ENCODE measurements at places on chromosomes 2 and 18.

GRCh38 chr2:208006337-208006736 lies 19.0 kb downstream of the PLEKHM3 start:
- DNase-seq: no peak

DNA sequence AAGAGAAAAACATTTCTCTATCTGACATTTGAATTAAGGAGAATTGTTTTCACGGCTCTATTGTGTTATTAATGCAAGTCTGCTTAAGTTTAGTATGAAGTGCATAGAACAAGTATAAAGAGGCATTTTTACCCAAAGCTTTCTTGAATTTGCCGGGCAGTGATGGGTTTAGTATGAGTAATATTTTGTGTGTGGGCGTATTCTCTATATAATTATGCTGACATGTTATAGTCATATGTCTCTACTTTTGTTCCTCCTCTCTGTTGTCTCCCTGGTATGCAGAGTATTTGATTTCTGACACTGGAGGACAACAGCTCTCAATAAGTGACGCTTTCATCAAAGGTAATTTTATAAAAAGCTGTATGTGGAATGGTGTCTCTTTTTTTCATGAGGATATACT lies 45.9 kb downstream of the PIKFYVE start:
- DNase-seq: no peak

DNA sequence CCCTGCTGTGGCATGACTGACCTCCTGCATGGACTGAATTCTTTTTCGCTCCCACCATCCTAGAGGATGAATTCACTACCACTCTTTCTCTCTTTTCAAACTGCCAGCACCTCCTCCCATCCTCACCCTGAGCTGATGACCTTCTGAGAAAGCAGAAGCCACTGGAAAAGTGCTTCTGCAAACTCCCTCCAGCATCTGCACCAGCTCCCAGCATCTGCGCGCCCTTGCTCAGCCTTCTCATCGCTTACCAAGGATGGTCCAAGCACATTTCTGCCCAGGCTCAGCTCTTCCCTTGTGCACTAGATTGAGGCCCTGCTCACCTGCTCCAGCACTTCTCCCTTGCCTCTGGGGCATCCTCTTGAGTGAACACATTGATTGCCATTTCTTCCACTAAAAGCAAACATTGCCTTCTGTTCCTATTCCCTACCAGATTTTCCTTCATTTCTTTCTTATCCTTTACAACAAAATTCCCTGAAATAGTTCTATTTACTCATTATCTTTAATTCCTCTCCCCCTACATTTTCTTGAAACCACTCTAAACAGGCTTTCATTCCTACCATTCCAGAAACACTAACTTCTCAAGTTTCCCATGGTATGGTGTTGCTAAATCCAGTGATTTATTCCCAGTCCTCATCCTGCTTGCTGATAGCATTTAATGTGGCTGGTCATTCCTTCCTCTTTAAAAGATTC lies 42.7 kb upstream of the IL1RL1 start:
- peak; percentile 26 for DNase-seq

GRCh38 chr2:205107810-205108209 lies 562.5 kb downstream of the PARD3B start:
- no peak for DNase-seq

GRCh38 chr18:46466234-46467160 lies 190.5 kb downstream of the LOXHD1 start:
- no peak for DNase-seq

DNA sequence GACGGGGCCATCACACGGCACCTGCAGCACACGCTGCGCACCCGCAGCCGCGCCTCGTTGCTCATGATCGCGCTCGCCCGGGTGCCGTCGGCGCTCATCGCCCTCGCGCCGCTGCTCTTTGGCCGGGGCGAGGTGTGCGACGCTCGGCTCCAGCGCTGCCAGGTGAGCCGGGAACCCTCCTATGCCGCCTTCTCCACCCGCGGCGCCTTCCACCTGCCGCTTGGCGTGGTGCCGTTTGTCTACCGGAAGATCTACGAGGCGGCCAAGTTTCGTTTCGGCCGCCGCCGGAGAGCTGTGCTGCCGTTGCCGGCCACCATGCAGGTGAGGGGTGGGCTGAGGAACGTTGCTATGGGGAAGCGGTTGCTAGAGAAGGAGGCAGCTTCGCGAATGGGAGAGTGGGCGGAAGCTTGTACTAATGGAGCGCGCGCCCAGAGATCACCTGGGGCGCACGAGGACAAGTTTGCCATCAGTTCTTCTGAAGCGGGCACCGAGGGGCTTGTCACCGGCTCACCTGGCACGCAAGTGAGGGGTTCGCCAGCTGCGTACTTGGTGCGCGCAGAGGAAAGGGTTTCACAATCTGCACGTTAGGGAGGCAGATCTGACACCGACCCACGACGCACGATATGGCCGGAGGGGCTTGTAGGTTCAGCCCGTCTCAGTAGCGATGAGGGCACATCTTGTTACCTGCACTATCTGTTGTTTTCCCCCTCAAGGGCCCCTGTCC lies 45.6 kb downstream of the DDX18 start:
- no peak for DNase-seq

DNA sequence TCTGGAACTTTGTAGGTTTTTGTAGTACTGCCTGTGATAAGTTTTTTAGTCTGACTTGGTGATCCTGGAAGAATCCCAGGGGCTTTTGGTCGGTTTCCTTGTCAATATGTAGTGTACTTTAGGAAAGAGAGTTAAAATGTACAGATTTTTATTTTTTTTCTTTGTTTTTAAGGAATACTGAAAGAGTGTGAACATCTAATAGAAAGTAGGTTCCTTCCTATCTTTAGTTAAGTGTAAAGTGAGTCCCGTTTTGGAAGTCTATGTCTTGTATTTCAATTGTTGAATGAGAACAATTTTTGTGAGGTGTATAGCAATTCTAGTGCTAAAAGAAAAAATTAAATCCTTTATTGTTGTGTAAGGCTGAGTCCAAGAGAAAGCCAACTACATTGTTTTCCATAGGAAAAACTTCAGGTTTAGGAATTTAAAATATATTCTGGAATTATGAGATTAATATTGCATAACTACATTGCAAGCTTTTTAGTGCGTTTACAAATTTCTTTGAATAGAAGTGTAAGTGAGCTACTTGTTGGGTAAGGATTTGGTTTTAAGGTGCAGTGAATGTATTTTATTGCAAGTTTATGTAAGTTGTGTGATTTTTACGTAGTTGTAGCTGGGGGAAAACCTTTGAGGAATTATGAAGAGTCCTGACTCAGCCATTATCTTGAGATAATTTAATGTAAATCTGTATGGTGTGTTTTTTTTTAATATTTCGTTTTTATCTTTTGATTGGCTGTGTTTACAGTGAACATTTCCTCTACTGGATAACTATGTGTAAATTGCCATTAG lies 1.7 kb downstream of the VAPA start:
- no peak for DNase-seq

DNA sequence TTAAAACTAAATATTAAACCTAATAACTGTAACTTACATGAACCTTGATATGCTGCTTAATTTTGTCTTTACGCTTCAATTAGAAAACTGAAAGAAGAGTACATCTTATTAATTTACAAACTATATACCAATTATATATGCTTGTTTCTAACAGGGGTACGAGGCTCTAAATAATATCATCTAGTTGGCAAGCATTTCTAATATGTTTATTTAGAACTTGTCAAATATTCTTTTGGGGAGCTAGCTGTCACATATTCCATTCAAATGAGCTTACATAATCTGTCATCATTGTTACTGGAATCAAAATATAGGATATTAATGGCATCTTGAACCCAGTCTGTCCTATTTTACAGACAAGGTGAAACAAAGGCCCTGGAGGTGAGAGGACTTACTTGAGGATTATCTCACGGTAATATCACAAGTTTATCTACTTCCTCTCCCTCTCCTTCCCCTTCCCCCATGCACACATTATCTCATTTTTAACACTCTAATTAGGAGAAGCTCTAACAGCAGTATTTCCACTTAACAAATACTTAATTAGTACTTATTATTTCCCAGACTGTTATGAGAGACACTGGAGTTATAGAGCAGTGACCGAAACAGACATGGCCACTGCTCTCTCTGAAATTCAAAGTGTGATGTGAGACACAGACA lies 3.5 kb downstream of the PRKD3 start:
- no peak for DNase-seq

DNA sequence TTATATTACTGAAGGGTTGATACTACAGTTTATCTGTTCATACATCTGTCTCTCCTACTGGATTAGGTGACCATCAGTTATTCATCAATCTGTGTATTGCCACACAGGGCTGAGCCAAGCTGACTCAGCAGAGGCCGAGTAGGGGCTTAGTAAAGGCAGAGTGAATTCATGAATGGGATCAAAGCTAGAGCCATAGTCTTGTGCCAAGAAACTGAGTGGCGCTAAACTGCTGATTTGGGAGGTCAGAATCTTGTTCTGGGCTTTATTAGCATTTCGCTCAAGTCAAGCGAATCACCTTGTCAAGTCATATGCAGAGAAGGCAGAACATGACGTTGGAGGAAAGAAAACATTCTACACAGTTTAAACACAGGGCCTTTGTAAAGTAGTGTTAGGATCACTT lies 34.1 kb downstream of the SOCS6 start:
- DNase-seq: no peak

DNA sequence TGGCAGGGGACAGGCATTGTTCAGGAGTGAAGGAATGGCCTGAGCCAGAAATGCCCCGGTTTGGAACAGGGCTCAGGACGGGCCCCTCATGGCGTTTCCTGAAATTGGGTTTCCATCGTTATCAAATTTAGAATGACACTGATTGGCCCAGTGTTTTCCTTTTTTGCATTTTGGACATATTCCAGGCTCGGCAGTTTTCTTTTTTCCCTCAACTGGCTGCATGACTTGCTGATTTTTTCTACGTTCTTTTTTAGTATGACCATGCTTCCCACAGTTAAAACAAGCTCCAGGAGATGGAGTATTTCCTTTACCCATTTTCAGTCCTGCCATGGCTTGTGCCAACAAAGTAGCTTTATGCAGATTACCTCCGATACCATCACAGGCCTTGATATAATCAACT lies 20.4 kb upstream of the LYG2 start:
- DNase-seq: no peak

DNA sequence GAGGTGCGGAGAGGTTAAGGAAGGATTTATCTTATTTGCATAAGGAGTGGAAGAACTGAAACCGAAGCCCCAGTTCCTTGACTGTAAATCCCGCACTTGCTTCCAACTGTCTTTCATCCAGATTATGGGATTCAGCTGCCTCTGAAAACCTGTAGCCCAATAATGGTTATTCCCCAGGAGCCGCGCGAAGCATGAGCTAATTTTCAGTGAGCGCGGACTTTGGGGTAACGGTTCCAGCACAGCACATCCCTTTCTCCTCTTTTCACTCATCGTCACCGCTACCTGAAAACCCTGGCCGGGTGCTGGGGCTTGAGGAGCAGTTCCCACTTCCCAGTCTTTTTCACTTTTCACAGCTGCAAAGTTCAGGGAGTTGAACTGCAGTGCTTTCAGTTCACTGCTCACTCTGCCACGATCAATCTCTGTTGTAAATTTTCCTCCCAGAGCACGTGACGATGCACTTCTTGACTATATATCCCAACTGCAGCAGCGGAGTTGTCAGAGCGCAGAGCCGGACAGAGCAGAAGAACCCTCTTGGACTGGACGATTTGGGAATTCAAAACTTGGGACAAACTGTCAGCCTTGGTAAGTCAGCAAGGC lies at the start of gene KCNE4:
Gene KCNE4, plus strand, starts transcription at position 498 of the 597 bp plus-strand sequence. CDS start 641 bp downstream, outside the sequence.
- peak; percentile 75 for DNase-seq

GRCh38 chr2:182097571-182098164 lies 112.0 kb downstream of the PPP1R1C start:
- no peak for DNase-seq

Data from renal cortex interstitium (tissue), 15 donors.